ENCODE measurements at places on chromosomes 5 and 9. TPM values are rescaled to one million over a fixed set of nuclear protein-coding genes. Genes with fewer than 3 reads are reported as not detected.
A peak's percentile ranks its signal among the peaks of the same experiment; 100 is the strongest.

SPATA9 gene
- total RNA-seq = 1.2 TPM

CDH9 gene
- not detected for total RNA-seq

NFIB gene
- total RNA-seq = 26.2 TPM

PCDHGA12 gene
- total RNA-seq = 20.6 TPM

SLC6A7 gene
- total RNA-seq = under 0.01 TPM

IL3 gene
- total RNA-seq = not detected

TEX48 gene
- not detected for total RNA-seq

- H3K27me3 ChIP-seq = no peaks in the 10 kb centered on the region
- H3K4me1 ChIP-seq = peaks cover 29% of the 10 kb centered on the region
- H3K4me3 ChIP-seq = no peak overlapping the region
Measured at GRCh38 chr5:151062405-151063141, 18.3 kb downstream of the TNIP1 start.

DNA sequence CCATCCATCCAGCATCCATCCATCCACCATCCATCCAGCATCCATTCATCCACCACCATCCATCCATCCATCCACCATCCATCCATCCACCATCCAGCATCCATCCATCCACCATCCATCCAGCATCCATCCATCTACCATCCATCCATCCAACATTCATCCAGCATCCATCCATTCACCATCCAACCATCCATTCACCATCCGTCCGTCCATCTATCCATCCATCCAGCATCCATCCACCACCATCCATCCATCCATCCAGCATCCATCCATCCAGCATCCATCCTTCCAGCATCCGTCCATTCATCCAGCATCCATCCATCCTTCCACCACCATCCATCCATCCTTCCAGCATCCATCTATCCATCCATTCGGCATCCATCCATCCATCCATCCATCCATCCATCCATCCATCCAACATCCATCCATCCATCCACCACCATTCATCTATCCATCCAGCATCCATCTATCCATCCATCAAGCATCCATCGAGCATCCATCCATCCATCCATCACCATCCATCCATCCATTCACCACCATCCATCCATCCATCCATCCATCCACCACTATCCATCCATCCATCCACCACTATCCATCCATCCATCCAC is 32.4 kb upstream of the WDR5 start:
- no peak for DNase-seq
- H3K36me3 ChIP-seq = no peaks in the 10 kb centered on the region
- no peaks in the 10 kb centered on the region for H3K4me1 ChIP-seq
- peaks cover 6% of the 10 kb centered on the region for H3K27me3 ChIP-seq
- H3K4me3 ChIP-seq = no peak overlapping the region

- peaks cover 21% of the 10 kb centered on the region for H3K4me1 ChIP-seq
- peak within 1 kb of the TSS; percentile 95 for H3K4me3 ChIP-seq
- no peaks in the 10 kb centered on the region for H3K27me3 ChIP-seq
- H3K27ac ChIP-seq = peak within 1 kb of the TSS; percentile 98
- H3K36me3 ChIP-seq = peaks cover 30% of the 10 kb centered on the region
Measured at GRCh38 chr5:69369340-69370121, at the start of the genes AK6, RAD17 and TAF9. TSS of gene AK6 (minus strand) at chr5:69369520. CDS start at chr5:69369490, 30 bp downstream. TSS of gene RAD17 (plus strand) at chr5:69369818. CDS start at chr5:69372209, 2,391 bp downstream. TSS of gene TAF9 (minus strand) at chr5:69369520. CDS start at chr5:69365737, 3,783 bp downstream.

DNA sequence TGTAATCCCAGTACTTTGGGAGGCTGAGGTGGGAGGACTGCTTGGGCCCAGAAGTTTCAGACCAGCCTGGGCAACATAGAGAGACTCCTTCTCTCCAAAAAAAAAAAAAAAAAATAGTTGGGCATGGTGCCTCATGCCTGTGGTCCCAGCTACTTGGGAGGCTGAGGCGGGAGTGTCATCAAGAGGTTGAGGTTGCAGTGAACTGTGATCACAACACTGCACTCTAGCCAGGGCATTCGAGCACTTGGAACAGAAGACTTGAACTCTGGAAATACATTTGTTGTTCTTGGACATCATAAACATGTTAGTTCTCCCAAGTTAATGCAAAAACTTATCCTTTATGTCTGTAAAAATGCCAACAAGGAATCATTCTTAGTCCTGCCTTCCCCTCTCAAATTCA is 29.6 kb downstream of the EHMT1 start:
- H3K4me1 ChIP-seq = peaks cover 3% of the 10 kb centered on the region
- H3K27me3 ChIP-seq = no peaks in the 10 kb centered on the region
- H3K36me3 ChIP-seq = no peaks in the 10 kb centered on the region
- no peak for DNase-seq
- H3K4me3 ChIP-seq = no peak overlapping the region
- no peak overlapping the region for H3K27ac ChIP-seq
